ENCODE measurements at places on chromosomes 11 and 22.

DNA sequence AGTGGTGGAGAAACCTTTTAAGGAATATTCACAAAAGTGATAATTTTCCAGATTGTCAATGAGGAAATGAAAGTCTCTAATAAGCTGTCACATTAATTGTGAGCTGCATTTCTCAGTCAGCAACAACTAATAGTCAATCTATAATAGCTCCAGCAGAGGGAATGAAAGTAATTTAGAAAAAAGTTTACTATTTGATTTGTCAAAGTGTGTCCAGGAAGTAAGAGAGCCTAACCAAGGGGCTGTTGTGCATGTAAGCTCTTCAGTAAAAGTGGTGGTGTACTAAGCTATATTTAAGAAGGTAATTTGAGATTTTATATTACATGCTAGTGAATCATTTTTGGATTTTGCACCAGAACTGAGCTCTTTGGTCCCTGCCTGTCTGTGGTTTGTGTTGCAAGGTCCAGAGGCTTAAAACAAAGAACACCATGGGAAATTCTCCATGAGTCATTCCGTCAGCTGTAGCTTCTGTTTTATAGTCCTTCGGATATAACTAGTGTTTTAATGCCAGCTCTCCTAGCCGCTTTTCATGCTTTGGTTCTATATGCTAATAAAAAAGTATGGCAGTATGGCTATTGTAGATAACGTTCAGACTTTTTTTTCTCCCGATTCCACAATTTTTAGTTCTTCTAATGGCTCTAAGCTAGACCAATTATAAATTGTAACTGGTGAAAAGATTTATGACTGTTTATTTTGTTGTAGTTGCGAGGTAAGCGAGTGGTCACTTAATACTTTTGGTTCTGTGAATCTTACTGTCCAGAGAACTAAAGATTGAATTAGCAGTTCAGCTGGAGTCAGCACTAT is 64.6 kb downstream of the ARHGEF12 start:
- no peak for DNase-seq

DNA sequence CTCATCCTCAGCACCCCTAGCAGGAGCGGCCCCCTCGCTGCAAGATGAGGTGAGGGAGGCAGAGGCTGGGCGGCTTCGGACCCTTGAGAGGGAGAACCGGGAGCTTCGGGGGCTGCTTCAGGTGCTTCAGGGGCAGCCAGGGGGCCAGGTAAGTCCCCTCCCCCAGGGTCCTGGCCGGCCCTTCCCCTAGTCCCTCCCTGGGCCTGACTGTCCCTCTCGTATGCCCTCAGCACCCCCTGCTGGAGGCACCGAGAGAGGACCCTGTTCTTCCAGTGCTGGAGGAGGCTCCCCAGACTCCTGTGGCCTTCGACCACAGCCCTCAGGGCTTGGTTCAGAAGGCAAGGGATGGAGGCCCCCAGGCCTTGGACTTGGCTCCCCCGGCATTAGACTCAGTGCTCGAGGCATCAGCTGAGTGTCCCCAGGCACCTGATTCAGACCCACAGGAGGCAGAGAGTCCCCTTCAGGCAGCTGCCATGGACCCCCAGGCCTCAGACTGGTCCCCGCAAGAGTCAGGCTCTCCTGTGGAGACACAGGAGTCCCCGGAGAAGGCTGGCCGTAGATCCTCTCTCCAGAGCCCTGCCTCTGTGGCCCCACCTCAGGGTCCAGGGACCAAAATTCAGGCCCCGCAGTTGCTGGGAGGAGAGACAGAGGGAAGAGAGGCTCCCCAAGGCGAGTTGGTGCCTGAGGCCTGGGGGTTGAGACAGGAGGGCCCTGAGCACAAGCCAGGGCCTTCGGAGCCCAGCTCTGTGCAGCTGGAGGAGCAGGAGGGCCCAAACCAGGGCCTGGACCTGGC is 4.0 kb downstream of the CCDC88B start:
- no peak for DNase-seq

- no peak for DNase-seq
These were observed 110.8 kb downstream of the UVRAG start for GRCh38 chr11:75925785-75926164.

DNA sequence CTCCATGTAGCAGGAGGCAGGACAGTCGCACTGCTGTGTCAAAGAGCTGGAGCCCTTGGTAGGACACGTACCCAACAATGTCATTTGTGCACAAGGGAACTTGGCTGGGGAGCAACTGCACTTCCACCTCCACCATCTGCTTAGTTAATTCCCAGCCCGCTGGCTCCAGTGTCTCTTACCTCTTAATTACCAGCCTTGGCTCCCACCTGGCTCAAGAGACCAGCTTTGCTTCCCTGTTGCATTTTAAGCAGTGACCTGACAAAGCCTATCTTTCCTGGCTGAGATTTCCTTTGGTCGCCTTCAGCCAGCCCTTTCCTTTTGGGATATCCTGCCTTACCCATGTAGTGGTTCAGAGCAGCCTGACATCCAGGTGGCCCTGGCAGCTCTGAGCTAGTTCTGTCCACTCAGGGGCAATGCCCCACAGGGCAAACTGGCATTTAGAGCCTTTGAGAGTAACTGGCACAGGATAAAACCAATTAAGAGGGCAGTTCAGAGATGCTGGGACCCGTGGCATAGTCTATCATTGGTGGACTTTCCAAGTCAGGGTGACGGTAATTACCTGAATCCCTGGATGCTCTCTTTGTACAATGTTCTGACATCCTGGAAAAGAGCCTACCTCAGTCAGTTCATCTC is 212.6 kb upstream of the SORL1-AS1 start:
- DNase-seq = no peak

- DNase-seq = no peak
These were observed 15.0 kb upstream of the APOA1 start for GRCh38 chr11:116852261-116853031.

DNA sequence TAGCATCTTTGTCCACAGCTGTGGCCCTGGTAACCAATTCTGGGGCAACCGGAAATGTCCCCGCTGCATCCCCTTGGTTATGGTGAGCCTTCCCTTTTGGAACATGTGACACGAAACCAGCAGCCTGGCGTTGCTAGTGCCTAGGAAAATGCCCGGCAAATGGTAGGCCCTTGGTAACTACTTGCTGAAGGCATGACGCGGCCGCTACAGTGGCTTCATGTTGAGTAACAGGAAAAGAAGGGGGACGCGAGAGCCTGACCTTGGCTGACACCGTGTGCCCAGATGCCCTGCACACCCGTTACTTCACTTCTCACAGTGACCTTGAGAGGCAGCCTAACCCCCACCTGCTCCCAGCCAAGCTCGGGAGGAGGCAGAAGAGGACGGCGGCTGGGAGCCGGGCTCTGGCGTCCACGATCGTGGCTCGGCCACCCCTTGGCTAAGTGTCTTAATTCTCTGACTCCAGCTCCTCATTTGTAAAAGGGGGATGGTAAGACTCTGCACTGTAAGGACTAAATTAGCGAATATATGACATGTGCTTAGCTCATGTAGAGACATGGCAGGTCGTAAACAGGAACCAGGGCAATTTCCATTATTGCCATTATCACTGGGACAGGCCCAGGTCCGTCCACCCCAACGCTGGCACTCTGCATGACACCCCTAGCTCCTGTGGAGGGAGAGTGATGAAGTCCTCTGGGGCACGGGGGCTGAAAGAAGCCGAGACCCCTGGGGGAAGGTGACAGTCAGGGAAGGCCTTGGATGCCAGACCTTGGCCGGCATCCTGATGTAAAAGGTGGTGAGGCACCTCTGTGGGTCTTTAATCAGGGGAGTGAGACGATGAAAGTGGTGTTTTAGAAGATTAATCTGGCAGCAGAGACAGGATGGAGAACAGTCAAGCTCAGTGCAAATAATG is 18.9 kb downstream of the IFT27 start:
- DNase-seq = no peak

- DNase-seq = no peak
These were observed 3.8 kb downstream of the ATG16L2 start for GRCh38 chr11:72817966-72818365.

DNA sequence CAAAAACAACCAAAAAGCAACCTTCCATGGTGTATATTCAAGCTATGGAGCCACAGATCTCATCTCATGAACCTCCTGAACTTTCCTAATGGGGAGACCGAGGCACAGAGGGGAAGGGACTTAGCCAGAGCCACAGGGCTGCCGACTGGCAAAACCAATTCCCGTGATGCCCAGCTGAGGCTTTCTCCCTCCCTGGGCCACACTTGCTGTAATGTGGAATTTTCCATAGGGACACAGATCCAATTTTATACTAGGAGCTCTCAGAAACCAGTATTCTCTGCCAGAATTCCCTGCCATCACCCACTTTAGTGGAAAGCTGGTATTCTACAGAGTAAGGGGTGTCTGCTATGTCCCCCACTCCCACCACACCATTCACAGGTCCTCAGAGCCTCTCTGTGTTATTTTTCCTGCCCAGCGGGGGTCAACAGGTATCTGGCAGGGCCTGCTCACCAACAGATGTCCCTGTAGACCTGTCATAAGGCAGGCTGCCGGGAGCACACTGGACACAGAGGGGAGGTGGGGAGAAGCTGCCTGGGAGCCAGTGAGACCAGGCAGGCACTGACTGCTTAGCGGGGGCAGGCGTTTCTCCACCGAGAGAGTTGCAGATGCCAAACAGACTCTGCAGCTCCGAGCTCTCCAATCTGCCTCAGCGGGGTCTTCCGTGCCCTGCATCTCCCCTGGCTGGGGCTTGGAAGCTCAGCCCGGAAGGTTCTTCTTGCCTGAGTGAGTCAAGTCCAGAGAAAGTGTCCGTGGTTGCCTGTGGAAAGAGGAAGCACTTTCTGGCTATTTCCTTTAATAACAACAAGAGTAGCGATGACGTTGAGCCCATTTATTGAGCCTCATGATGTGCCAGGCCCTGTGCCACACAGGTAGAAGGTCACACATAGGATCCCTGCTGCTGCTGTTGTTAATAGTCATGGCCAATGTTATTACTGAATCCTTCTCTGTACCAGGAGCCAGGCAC is 26.3 kb downstream of the RPS6KA4 start:
- no peak for DNase-seq

GRCh38 chr11:66227700-66228099 is 40.7 kb upstream of the RAB1B start:
- no peak for DNase-seq

DNA sequence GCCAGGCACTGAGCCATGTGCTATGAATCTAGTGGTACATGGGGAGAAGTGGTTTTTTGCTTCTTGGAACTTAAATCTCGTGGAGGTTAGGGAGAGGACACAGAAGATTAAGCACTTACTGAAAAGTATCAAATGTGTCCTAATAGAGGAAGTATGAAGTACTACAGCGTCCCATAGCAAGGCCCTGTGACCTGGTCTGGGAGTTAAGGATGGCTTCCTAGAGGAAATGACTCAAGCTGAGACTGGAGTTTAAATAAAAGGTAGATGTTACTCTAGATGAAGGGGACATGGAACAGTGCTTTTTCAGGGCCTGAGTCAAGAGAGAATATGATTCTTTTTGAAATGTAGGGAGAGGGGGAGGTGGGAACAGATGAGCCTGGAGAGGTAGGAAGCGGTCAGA is 202.9 kb downstream of the GRIK4 start:
- no peak for DNase-seq
